ENCODE measurements at places on chromosomes 4 and X.

DNA sequence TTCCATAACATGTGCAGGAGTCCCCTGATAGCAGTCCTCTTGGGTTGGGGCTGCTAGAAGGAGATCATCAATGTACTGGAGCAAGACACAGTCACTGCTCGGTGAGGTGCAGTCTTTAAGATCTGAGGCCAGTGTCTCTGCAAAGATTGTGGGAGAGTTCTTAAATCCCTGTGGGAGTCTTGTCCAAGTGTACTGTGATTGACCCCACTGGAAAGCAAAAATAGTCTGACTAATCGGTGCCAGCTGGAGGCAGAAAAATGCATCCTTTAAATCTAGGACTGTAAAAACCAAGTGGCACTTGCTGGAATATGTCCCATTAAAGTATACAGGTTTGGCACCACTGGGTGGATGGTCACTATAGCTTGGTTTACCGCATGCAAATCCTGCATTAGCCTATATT, 31.1 kb downstream of the SULT1E1 start:
- DNase-seq = no peak

DNA sequence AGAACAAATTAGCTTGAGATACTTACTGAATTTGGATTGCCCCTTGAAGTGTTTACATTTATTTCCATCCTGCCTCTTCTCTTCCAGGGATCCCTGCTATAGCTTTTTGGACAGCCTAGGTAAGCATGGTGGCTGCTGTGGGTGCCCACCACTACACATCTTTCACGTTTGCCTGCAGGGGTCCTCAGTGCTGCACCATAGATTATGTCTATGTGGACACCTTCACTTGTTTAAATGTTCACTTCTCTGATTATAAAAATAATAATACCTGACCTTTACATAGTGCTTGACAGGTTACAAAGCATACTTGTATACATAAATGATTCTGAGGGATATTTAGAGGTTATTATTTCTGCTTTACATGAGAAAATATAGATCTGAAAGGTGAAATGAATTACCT, 67.9 kb upstream of the SLC4A4 start:
- DNase-seq = no peak

GRCh38 chr4:71938776-71939175, 93.0 kb upstream of the NPFFR2 start:
- DNase-seq = no peak

DNA sequence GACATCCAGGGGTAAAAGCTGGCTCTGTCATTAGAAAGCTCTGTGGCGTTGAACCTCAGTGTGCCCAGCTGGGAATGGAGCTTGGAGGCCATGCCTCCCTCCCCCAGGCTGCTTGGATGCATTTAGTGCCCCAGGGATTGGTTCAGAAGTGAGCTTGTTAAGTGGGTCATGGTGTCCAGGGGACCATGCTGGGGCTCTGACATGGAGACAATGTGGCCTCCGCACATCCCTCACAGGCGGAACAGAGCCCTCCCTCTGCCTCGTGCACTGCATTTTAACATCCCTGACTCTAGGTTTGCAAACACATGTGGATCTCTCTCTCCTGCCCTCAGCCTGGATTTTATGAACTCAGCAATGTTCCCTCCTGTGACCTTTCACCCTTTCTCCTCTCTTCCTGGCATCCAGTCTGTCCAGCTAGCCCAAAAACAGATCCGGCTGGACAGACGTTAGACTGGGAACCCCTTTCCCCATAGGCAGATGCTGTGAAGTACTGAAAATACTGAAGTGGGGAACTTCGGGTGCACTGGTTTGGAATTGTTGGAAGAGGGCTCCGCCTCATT, 81.5 kb downstream of the SORCS2 start:
- DNase-seq = no peak

DNA sequence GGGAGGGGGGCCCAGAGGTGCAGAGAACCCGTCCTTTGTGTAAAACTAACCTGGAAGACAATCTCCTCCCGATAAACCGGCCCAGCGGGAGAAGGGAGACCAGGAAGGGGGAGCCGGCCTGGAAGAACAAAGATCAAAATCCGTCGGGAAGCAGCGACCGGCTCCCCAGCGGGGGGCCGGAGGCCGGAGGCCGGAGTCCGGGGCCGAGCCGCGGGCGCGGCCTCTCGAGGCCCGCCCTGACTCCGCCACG, 552 bp downstream of the ZDHHC9 start:
- DNase-seq = no peak

DNA sequence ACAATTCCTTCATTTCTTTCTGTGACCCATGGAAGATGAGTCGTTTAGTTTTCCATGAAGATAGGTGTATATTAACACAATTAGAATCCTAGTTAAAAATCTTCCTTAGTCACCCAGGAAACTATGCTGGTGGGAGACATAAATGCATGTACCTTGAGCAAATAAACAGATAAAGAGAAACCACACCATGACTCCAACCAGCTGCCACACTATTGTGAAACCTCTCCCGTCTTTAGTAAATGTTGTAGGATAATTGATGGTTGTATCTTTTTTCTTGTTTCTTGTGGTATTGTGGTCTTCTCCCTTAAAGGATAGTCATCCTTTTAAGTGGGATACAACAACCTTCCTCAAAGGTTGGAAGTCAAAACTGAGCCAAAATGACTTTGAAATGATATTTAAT, 103.8 kb upstream of the LEF1 start:
- no peak for DNase-seq

GRCh38 chr4:6614701-6615230, 25.7 kb upstream of the MRFAP1 start:
- DNase-seq = no peak

- DNase-seq = no peak
Observed at GRCh38 chr4:177802162-177802561, 359.9 kb upstream of the AGA start.

DNA sequence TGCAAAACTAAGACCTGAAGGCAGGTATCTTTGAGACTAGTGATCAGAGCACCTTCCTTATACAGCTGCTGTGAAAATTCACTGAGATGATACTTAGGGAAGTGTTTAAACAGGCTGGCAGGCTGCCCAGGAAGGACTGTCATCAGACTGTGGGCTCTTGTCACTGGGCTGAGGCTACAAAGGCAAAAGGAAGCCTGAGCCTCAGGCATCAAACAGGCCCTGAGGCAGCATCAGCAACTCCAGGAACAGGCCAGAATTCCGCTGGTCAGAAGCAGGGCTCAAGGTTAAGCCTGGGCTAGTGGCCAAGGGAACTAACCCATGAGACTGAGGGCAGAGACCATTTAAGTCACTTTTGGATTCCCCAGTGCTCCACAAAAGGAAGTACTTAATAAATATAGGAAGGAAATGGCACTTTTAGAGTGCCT, 12.8 kb downstream of the PJA1 start:
- peak; percentile 64 for DNase-seq

GRCh38 chrX:18534949-18535348, 109.5 kb downstream of the CDKL5 start:
- no peak for DNase-seq

Measured in mesenteric fat pad (tissue), 1 donor.